ENCODE measurements at places on chromosomes 12 and 14.

- no peak for DNase-seq
Measured at GRCh38 chr12:6458281-6459003, 6.6 kb downstream of the TAPBPL start.

DNA sequence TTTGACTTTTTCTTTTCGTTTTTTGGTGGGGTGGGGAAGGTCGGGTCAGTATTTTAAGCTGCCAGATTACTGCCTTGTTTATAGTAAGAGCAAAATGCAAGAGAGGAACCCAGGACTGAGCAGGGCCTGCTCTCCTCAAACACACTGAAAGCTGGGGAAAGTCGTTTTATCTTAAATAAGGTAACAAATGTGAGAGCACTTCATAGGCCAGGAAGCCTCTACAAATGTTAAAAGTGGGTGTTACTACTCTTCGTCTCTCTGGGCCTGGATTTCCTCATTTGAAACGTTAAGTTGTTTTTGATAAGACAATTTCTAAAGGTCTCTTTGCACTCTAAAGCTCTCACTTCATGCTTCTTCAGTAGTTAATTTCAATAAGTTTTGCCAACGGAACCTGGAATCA lies 33.8 kb downstream of the PLEKHG7 start:
- DNase-seq = no peak

DNA sequence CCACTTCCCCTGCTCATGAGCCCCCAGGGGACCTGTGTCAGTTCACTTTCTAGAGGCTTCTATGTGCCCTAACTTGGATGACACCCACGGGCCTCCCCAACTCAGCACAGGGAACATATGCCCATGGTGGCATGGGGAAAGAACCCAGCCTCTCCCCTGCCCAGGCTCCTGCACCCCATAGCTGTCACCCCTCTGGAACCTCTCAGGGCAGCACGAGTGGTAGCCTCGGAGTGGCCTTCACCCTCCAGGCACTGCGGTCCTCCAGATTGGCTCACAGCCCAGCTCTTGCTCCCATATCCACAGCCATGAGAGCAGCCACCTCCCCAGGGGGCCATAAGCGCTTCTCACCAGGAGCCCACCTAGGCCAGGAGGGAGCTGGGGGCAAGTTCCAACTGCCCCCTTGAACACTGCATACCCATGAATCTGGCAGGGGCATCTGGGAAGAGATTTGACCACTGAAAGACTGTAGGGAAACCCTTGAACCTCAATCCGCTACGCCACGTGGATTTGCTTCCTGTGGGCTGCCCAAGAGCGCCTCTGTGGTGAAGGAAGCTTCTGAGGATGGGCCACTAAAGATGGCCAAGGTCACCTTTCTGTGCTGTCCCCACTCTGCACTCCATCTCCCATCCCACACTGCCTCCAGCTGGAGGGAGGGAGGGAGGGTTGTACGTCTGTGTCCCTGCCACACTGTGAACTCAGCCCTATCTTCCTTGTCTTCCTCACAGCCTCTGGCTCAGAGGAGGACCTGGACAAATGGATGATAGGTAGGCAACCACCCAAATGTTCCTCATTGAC lies 11.9 kb downstream of the PLD4 start:
- no peak for DNase-seq

- DNase-seq = no peak
Measured at GRCh38 chr12:24901576-24902461, 47.1 kb downstream of the BCAT1 start.

GRCh38 chr14:50366115-50366514 lies 30.6 kb downstream of the CDKL1 start:
- no peak for DNase-seq

GRCh38 chr12:3632754-3633153 lies 120.2 kb downstream of the CRACR2A start:
- no peak for DNase-seq

GRCh38 chr14:103576371-103577024 lies 13.7 kb downstream of the COA8 start:
- peak; percentile 74 for DNase-seq

- DNase-seq = peak; percentile 86
Measured at GRCh38 chr14:76917158-76917596, 91.0 kb downstream of the LRRC74A start.

DNA sequence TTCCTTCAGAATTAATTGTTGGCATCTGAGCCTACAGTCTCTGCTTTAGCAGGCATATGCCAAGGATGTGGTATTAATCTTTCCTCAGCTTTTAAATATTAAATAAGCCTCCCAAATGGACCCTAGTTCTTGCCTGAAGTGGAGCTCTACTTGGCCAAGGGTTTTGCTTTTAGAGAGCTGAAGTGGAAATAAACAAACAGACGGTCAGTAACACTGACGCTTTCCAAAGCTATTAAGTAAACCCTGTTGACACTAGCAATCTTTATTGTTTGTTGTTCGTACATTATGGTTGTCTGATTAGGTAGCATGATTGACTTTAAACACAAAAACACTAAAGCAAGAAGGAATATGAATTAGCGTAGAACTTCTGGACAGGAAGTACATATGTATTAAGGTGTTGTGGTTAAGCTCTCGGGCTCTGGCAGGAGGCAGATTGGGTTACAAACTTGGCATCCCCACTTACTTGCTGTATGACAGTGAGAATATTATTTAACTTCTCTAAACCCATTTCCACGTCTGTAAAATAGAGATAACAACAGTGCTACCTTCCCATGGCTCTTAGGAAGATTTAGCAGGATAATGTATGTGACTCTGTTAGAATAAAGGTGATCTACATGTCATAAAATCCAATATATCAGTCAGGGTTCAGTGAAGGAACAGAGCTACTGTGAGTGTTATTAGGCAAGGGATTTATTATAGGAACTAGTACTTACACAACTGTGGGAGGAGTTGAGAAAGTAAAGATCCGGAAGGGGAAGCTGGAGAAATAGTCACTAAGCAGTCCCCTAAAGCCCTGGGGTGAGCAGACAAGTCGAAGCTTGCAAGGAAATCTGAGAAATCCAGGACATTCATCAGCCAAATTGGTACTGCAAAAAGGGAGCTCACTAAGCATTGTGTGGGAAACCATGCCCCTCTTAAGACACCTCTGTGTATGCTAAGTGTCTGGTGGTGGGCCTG lies 92.2 kb upstream of the ATF7IP start:
- no peak for DNase-seq
